NCI-H1092 (cell line): ENCODE measurements at places on chromosomes 4 and X.

GRCh38 chrX:119376312-119376711 lies 22.8 kb upstream of the SLC25A43 start:
- no peak for DNase-seq

GRCh38 chr4:57501720-57502119 lies 391.5 kb upstream of the IGFBP7 start:
- no peak for DNase-seq

DNA sequence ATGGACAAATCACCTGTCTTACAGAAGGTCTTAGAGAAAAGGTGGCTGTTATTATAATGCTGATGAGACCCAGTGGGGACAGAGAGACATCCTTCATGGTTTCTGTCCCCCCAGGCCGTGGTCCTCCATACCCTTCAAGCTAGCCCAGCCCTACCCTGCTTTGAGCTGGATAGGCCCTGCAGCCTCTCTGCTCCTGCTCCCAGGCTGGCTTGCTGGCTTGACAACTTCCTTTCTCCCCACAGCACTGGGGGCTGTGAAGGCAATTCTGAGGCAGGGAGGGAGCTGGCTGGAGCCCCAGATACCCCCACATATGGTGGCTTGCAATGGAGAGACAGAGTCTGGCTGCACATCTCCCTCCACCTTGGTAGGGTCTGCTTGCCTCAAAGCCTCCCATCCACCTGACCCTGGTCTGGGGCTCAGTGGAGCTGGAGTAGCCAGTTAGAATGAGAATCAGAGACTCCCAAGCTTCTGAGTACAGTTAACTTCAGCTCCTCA lies 118.2 kb downstream of the PJA1 start:
- DNase-seq = no peak

GRCh38 chrX:134426281-134426680 lies 33.7 kb upstream of the HPRT1 start:
- no peak for DNase-seq

- no peak for DNase-seq
Observed at GRCh38 chrX:120614816-120615215, 10.9 kb downstream of the MCTS1 start.

GRCh38 chr4:40183615-40184411 lies 13.0 kb upstream of the RHOH start:
- no peak for DNase-seq

GRCh38 chr4:15702941-15703403 lies at the start of gene BST1:
BST1 (plus strand) TSS chr4:15703065; CDS start chr4:15703145, 80 bp downstream.
- peak; percentile 6 for DNase-seq

DNA sequence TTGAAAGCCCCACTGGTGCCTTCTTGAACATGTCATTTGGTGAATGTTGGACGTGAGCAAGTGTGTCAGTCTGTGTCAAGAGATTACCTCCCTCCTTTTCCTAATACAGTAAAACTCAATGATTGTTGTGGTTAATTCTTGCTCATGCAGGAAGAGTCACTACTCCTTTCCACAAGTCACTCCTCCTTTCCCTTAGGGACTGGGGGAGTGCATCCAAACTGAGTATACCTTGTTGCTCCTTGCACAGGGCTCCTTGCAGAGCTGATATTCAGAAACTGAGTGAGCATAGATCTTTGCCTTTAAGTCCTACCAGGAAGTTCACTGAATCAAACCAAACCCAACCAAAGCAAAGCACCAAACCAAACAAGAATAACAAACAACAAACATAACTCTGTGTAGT lies 63.9 kb downstream of the GPR50 start:
- DNase-seq = no peak

DNA sequence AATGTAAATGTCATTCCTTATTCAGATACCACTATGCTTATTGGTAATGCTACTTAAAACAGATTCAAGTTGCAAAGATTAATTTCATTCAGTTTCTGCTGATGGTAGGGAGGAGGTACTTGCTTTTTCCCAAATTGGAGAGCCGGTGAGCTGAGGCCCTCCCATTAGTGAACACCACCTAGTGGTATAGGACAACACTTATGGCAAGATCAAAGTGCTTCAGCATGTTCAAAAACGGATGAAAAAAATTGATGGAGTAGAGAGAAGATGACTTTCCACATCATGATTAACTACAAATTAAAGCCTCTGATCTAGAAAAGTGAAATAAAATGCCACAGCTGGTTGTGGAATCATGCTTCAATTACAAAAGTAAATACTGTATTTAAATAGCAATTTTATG lies 112.9 kb downstream of the MBNL3 start:
- DNase-seq = no peak

DNA sequence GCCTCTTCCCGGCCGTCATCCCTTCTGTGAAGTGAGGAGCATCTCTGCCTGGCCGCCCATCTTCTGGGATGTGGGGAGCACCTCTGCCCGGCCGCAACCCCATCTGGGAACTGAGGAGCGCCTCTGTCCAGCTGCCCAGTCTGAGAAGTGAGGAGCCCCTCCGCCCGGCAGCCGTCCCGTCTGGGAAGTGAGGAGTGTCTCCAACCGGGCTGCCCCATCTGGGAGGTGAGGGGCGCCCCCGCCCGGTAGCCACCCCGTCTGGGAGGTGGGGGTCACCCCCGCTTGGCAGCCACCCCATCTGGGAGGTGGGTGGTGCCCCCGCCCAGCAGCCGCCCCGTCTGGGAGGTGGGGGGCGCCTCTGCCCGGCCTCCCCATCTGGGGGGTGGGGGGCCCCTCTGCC lies 142.3 kb downstream of the LAS1L start:
- DNase-seq = no peak

GRCh38 chr4:102469806-102470205 lies 31.4 kb upstream of the NFKB1 start:
- no peak for DNase-seq

DNA sequence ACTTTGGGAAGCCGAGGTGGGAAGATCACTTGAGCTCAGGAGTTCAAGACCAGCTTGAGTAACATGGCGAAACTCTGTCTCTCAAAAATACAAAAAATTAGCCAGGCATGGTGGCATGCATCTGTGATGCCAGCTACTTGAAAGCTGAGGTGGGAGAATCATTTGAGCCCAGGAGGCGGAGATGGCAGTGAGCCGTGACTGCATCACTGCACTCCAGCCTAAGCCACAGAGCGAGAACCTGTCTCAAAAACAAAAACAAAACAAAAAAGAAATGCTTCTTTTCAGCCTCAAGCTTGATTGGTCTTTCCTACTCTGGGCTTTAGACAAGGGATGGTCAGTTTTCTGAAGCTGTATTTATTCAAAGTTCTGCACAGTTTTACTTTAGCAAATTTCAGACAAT lies 15.8 kb upstream of the DHRSX start:
- DNase-seq = no peak

GRCh38 chrX:11724122-11725017 lies 33.7 kb upstream of the MSL3 start:
- DNase-seq = no peak

DNA sequence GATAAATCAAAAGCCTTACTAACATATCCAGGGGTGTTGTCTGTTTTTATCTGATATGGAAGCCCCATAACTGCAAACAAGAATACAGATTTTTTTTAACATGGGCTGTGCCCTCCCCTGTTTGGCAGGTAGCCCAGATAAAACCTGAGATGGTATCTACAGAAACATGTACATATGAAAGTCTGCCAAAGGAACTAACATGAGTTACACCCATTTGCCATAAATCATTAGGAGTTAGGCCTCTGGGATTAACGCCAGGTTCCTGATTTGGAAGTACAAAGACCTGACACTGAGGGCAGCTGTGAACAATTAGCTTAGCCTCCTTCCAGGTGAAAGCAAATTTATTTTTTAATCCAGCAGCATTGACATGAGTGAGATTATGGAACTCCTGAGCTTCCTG lies 264.3 kb downstream of the TECRL start:
- peak; percentile 80 for DNase-seq

- DNase-seq = no peak
Observed at GRCh38 chrX:71162981-71163380, 18.3 kb downstream of the NLGN3 start.

DNA sequence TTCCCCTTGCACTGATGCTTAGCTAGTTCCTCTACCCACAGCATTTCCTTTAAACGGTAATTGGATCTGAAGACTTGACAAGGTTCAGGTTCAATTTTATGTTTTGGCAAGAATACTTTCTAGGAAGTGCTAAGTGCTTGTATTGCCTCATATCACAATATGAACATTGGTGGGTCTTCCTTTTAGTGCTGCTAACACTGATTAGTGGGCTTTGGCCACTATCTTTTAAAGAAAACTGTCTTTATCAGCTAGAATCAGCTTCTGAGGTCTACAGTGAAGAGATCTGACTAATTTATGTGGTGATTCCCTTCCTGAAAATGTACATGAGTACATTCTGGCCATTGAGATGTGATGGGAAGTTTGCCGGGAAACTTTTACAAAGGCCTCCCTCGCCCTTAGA lies 316.7 kb upstream of the KLF3 start:
- DNase-seq = no peak

DNA sequence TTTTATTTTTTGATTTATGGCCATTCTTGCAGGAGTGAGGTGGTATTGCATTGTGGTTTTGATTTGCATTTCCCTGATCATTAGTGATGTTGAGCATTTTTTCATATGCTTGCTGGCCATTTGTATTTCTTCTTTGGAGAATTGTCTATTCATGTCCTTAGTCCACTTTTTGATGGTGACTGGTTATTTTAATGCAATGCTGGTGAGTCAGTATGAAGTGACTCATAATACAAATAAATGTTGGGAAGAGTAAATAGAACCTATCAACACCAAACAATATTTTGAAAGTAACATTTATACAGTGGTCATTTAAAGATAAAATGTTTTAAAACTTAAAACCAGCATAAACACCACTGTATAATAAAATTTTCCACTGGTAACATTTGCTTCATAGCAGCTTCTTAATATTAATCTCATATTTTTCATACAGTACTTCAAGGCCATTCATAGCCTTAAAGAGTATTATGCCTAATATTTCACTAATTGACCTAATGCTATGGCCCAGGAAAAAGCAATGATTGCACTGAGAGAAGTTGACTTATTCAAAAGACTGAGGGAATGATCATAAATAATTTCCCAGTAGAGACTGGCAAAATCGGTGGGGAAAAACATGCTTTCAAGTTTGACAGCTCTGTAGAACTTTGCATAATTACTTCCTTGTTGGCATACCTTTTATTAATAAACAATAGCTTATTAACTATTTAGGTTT lies 33.9 kb downstream of the CASK start:
- DNase-seq = no peak

- DNase-seq = no peak
Observed at GRCh38 chr4:125991398-125991797, 676.6 kb downstream of the FAT4 start.

GRCh38 chr4:48340276-48340964 lies 909 bp upstream of the SLAIN2 start:
- no peak for DNase-seq

DNA sequence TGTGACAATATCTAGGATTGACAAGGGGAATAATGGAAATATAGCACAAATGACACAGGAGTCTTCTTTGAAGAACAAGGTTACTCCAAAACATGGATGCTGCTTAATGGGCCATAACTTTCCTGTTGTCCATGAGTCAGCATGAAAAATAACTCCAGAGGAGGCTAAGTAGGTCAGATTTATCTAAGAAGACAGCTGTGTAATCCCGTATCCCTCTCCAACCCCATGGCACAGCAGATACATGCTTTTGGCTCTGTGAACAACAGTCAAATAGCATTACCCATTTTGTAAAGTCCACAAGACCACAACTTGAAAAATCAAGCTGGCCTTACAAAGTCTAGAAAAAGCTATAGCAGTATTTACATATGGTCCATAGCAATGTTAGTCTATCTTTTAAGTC lies 2.1 kb upstream of the TMEM131L start:
- no peak for DNase-seq

DNA sequence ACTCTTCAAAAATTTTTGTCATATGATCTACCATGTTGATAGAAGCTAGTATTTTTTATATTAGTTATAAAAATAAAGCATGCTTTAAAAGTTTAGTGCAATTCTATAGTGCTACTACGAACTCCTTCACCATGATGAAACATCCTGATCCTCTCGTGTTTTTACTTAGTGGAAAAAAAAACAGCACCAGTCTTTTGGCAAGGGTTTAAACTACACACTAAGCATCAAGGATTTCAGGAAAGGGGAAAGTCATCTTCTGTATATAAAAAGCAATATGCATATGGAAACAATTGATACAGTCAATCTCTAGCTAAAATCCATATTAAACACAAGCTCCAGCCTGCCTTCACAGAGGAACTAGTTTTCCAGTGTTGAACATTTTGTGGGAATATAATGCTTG lies 18.7 kb downstream of the CHM start:
- DNase-seq = no peak

DNA sequence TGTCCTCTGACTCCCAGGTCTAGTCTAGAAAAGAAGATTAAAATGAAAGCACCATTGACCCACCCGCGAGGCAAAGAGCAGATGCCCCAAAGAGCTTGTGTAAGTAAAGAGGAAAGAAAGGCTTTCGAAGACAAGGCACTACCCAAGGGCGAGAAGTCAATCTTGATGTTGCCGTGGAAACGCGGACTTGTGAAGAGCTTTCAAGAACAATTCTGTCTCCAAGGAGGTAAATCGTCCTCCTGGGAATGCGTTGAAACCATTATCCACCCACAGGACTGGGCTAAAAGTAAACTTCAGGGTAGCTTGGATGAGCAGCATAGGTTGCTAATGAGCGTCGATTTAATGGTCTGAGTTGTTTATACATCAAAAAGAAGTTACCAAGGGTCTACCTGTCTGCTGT lies 189.3 kb downstream of the DHRSX start:
- no peak for DNase-seq

DNA sequence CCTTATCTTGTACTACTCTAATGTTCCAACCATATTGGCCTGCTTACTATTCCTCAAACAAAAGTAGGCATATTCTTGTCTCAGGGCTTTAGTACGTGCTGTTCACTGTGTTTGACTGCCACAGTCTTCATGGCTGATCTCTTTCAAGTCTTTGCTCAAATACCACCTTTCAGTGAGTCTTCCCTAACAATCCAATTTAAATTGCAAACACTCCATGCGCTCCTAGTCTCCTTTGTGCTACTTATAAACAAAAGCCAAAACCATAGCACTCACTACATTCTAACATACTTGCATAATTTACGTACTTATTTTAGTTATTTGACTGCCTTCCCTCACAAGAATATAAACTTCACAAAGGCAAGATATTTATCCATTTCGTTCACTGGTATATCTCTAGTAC lies 1.7 kb upstream of the ART3 start:
- DNase-seq = no peak

GRCh38 chr4:53747401-53747800 lies 156.1 kb upstream of the LNX1 start:
- DNase-seq = no peak

- no peak for DNase-seq
Observed at GRCh38 chr4:14917298-14917633, 85.0 kb upstream of the CPEB2 start.

- no peak for DNase-seq
Observed at GRCh38 chr4:82484996-82485783, 54.8 kb downstream of the ENOPH1 start.

GRCh38 chrX:40304115-40304514 lies 206.4 kb upstream of the BCOR start:
- DNase-seq = no peak

DNA sequence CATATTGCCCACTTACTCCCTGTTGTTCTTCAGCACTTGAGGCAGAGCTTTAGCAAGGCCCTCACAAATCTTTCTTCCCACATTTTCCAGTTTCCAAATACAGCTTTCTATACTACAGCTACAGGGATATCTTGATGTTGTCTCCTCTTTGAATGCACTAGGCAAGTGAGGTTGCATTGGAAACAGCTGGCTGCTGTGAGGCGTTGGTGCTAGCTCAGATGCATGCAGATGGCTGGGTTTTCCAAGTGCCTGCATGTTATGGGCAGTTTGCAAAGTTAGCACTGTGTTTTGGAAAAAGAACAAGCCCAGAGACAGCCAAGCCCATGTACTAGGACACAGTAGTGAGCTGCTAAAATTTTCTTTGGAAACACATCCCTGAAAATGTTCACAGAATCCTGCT lies 315.1 kb upstream of the RASGEF1B start:
- DNase-seq = no peak
